ENCODE measurements at places on chromosomes 3 and 15.

DNA sequence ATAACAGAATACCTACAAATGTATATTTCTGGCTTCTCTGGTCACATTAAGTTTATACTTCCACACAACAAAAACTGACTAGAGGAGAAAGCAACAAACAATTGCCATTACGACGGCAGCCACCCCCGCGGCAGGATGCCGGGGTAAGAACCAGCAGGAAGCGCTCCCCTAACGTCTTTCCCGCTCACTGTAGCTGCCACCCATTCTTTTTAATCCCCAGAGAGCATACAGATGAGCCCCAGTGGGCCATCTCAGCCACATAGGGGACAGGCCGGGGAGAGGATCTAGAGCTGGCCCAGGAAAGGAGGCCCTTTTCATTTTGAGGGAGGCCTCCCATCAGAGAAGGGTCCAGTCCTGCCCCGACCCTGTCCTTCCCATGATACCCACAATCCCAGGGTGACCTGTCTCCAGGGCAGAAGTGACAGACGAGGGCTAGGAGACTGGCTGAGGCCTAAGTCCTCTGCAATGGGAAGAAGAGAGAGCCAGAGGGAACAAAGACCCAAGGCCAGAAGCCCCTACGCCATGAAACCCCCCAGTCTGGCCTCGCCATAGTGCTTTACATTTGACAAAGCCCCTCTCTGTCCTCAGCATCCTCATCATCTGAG lies 3.6 kb upstream of the CALML4 start:
- no peak for DNase-seq

GRCh38 chr15:25408428-25408827 lies 30.4 kb downstream of the UBE3A start:
- peak; percentile 59 for DNase-seq

DNA sequence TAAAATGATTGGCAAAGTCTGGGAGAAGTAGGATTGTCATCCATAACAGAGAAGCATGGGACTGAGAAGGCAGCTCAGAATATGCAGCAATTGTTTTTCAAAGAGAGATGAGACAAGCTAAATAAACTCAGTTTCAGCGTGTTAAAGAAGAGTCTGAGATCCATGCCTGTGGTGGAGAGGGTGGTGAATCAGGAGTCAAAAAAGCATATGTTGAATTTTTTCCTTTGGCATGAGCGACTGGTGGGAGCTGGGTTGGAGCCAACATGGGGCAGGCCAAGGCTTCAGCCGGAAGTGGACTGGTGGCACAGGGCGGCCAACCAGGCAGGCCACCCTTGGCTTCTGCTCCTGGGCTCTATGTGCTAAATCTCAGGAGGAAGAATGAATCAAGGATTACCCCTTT lies 102.0 kb downstream of the SST start:
- no peak for DNase-seq

DNA sequence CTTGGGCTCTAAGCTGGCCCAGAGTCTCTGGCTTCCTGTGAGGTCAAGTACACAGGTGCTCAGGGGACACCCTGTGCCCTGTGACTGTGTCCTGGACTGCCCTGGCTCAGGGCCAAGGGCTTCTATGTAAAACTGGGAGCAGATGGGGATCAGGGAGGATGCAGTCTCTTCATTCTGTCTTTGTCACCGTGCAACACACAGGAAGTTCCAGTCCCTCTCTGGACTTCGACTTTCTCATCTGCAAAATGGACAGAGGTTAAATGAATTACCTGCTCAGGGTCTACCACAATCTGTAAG lies 61.9 kb upstream of the TLE3 start:
- no peak for DNase-seq

DNA sequence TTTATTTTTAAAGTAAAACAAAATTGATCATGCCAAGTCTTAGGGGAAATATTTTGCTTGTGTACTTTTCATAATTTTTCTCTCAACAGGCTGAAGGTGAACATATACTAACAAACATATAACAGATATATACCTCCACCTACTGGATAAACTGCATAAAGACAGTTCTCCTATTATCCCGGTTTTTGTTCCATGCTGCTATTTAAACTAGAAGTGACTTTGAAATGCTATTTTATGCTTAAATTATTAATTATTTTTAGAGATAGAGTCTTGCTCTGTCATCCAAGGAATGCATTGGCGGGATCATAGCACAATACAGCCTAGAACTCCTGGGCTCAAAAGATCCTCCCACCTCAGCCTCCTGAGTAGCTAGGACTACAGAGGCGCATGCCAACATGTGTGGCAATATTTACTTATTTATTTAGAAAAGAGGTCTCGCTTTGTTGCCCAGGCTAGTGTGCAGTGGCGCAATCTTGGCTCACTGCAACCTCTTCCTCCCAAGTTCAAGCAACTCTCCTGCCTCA lies 49.8 kb downstream of the ST3GAL6 start:
- peak; percentile 50 for DNase-seq

DNA sequence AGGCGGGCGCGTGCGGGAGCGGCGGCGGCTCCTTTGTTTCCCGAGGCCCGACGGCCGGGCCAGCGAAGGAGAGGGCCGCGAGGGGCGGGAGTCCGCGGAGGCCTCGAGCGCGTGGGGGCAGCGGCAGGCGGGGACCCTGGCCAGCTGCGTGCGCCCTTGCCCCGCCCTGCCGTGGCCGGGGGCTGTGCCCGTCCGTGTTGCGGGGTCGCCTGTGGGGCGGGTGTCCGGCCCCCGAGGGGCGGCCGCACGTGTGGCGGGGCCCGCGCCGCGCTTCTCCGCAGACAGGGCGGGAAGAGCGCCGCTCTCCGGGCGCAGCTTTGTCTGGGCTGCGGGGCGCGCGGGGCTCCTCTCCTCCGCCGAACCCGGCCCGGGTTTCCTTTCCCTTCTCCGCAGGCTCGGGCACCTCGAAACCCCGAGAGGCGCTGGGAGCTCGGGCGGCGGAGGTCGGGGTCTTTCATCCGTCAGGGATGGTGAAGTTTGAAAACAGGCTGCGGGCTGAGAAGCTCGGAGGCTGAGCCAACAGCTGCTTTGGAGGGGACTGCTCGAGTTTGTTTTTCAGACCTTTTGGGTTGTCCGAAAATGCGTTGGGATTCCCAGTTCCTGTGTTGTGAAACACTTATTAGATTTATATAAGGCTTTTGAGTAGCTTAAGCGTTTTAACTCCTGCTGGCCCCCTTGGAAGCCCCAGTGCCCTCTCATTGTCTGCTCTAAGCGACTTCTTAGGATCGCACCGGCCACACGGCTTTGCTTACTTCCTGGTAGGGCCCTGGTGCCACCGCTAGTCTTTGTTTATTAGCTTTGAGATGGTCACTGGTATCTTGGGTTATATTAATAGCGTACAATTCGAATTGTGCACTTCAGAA lies 817 bp downstream of the USP3 start:
- DNase-seq: peak; percentile 77

DNA sequence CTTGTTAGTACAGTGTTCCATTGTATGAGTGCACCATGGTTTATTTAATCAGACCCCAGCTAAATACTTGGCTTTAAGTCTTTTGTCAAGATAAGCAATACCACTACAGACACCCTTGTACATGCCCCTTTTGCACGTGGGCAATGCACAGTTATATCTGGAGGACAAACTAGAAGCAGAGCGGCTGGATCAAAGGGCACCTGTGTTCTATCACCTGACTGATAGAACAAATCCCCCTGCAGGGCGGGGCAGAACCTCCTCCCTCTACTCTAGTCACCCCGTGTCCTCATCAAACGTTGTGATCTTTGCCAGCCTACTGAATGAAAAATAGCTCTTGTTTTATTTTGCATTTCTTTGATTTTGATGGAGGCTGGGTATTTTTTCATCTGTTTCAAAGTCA lies 314.9 kb downstream of the TLE3 start:
- DNase-seq: no peak

DNA sequence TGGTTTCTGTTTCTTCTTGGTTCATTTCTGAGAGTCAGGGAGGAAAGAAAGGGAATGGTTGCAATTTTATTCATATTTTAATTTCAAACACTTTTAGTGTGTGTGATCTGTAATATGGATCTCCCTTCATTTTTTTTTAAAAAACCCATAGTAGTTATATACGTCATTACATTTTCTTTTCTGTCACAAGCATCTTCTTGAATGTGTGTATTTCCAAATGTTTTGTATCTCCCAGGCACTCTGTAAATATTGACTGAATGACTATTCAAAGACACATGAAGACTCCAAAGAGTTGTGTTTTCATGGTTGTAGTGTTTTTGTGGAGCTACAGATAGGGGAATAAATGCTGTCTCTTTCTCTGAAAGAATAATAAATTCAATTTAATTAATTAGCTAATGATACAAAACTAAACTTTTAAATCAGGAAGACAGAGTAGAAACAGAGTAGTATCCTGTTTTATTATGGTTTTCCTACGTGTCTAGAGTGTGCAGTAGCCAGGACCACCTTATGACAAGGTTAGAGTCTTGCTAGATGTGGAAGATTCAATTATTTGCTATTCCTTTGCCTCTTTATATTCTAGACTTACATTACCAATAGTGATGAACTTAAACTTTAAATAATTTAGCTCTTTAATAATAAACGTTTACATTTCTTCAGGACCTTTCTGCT lies 35.5 kb downstream of the NECTIN3 start:
- DNase-seq: no peak

- DNase-seq: no peak
Observed at GRCh38 chr3:37287776-37288175, 113.4 kb upstream of the LRRFIP2 start.

DNA sequence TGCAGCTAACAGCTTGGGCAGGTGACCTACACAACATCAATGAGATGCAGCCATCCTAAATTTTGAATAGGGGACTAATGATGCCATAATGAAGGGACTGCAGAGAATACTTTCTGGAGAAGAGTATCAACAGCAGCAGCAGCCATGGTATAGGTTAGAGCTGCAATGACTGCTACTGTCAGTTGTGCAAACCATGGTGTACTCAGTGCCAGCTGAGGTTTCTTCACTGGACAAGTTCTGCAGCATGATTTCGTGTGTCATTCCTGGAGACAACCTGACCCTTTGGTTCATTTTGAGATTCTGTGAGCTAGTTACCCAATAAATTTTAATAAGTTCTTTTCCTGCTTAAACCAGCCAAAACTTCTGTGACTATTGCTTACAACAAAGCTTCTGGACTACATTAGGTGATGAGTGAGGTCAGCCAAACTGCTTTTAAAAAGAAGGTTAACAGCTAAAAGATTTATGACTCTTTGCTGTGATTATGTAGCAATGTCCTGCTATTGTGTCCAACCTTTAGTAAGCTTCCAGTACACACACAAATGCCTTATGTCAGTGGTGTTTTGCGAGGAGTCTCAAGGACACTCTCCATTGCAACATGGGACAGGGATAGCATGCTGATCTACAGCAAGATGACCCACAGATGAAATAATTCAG lies 4.8 kb upstream of the DAZL start:
- DNase-seq: no peak

DNA sequence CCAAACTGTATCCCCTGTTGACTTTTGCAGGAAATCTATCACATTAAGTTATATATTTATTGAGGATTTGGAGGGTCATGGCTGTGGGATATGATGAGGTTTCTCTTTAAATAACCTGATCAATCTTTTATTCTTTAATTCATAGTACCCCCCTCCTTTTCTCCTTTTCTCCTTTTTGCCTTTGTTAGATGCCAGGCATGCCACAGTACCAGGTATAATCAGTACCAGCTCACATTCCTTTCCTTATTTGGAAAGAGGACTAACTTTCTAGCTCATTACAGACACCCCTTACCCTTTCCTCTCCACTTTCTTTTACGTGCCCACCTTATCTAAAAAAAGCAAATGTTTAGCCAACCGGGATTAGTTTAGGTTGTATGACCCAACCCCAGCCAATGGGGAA lies 326.4 kb upstream of the NAALADL2 start:
- no peak for DNase-seq

- DNase-seq: no peak
Observed at GRCh38 chr15:81168131-81168526, 28.6 kb upstream of the IL16 start.

- DNase-seq: no peak
Observed at GRCh38 chr3:150136242-150136641, 165.5 kb upstream of the PFN2 start.

DNA sequence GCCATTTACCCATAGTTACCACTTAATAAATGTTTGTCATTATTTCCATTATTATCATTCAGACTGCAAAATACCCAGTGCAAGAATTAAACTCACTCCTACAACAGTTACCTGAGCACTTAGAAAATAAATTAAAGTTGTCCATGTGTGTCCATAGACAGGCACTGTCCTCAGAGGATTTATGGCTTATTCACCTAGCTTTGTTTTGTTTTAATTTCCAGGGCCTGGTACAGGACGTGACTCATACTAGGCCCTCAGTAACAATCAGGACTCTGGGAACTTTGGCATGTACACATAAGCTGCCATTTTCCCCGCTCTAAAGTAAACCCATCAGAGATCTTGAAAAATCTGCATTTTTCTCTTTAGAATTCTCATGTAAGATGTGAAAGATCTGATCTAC lies 458.5 kb upstream of the ARRDC4 start:
- DNase-seq: no peak

GRCh38 chr3:125395091-125395490 lies 20.0 kb upstream of the ZNF148 start:
- DNase-seq: no peak

DNA sequence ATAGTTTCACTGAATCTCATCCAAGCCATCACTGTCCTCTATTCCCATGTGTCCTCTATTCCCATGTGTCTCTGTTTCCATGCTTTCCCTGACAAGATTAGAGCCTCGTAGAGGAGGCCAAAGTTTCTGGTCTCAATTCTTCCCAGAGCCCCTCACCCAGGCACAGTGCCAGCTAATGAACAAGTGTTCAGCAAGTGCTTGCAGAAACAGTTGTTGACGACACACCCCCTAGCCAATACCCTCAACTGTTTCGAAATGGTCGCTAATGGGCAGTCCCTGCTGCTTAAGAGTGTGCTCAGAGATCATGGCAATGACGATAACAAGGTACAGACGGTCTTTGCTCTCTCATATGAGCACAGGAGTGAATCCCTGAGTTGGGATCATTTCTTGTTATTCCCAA lies 73.4 kb downstream of the FAM174B start:
- no peak for DNase-seq

GRCh38 chr3:141656771-141657170 lies 81.3 kb upstream of the RNF7 start:
- DNase-seq: no peak

GRCh38 chr15:66846031-66846430 lies 144.0 kb downstream of the SMAD6 start:
- no peak for DNase-seq

- no peak for DNase-seq
Observed at GRCh38 chr15:68311464-68311835, 33.9 kb downstream of the FEM1B start.

DNA sequence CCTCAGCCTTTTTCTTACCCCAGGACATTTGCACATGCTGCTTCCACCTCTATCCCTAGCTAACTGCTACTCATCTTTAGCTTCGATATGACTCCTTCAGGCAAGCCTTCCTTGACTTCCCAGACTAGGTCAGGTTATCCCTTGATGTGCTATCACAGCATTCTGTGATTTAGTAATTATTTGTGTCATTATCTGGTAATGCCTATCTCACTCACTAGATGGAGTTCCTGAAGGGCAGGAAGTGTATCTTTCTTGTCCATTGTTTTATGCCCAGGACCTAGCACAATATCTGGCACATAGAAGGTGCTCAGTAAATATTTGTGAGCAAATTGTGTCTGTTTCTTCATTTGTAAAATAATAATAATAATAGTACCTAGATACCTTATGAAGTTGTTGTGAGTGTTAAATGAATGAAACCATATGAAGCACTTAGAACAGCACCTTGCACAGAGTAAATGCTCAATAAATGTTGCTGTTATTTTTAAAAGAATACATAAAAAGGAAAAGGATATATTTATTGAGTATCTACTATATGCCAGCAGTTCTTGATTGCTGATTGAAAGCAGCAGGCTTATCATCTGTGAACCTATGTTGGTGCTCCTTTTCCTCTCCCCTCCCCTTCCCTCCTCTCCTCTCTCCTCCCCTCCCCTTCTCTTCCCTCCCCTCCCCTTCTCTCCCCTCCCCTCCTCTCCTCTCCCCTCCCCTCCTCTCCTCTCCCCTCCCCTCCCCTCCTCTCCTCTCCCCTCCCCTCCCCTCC lies 31.5 kb downstream of the SQOR start:
- DNase-seq: no peak

Data from cerebellar cortex (tissue), 1 donor.